ENCODE measurements at places on chromosomes 6 and 20.
A peak's percentile ranks its signal among the peaks of the same experiment; 100 is the strongest.

- no peak for DNase-seq
These were observed 19.5 kb downstream of the LYRM4 start for GRCh38 chr6:5241252-5241651.

- DNase-seq: peak; percentile 49
These were observed 2.5 kb upstream of the PTPRT start for GRCh38 chr20:43191946-43192863.

- no peak for DNase-seq
These were observed 325.9 kb downstream of the PLCB1 start for GRCh38 chr20:8457978-8458377.

DNA sequence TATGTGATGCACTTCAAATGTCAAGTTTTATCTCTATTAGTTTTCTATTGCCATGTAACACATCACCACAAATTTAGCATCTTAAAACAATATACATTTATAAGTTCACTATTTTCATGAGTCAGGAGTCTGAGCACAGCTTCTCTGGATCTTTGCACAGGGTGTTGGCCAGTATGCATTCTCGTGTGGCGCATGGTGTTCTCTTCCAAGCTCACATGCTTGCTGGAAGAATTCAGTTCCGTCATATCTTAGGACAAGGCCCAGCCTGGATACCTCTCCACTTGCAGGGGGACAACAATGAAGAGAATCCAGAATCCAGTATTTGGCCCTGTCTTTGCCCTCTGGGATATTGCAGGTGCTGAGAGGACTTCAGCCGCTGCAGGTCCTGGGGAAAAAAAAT lies 51.0 kb upstream of the ECI2 start:
- DNase-seq: no peak

Measured in H54 (cell line).